ENCODE measurements at places on chromosomes 16 and 17.

DNA sequence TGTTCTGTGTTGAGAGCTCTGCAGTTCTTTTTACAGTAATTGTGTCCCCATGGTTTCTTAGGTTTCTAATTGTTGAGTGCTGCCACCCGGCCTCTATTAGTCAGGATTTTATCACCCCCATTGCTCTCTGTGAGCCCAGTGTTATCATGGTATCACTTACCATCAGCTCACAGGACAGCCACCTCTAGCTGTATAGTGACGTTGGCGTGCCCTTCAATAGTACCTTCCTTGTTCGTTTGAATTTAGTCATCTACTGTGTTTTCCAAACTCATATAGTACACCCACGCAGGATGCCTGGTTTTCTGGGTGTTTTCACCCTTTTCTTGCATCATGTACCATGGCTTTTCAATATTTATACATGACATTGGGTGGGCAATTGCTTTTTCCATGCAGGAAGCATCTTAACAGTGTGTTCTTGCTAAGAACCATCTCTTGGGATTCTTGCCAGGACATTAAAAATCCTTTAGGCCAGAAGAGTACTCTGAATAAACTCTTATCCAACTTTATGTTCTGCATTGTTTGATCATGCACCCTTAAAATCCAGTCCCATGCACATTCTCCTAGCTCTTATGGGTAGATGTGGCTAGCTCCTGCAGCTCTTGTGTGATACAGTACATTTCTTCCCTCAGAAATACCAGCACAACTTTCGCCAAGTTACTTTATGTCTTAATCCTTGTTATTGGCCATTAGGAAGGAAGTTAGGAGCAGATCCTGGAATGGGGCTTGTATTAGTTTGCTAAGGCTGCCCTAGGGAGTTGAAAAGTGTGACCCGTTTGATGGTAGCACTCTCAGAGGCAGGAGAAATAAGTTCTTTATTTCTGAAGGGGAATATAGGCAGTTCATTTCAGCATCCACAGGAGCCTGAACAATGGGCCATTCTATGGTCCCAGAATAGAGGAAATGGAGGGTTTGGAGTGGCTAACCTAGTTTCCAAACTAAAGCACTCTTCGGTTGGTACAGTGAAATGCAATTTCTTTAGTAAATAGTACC is 11.3 kb upstream of the ABCA10 start:
- no peaks in the 10 kb centered on the region for H3K4me1 ChIP-seq
- H3K27me3 ChIP-seq = no peaks in the 10 kb centered on the region
- H3K27ac ChIP-seq = no peak overlapping the region

- H3K4me3 ChIP-seq = no peak overlapping the region
- H3K27ac ChIP-seq = no peak overlapping the region
- H3K36me3 ChIP-seq = peaks cover 3% of the 10 kb centered on the region
- no peaks in the 10 kb centered on the region for H3K4me1 ChIP-seq
Measured at GRCh38 chr16:2095315-2095853, 40.3 kb downstream of the PKD1 start.

DNA sequence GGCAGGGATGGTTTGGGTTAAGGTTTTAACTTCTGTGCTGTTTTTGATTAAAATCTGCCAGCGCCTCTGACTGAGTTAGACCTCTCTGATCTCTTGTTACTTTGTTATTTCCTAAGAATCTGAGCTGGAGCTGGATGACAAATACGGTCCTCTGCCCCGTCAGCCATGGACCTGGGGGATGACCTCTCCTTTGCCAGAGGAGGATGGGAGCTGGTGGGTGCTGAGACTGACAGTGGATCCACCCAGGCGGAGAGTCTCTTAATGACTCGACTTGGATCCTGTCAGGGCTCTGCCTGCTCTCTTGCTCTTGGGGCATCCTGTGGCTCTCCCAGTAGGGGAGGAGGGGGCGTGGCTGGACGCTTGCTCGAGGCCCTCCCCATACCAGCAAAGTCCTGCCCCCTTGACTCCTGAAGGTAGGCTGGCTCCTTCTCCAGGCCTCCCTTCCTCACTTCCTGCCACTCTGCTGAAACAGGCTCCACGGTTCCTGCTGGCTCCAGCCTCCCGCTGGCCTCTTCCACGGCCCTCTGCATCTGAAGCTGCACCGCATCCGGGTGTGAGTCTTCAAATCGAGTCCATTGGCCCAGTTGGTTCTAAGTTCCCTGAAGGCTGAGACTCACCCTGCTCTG is 24.8 kb upstream of the MAP3K14 start:
- no peak overlapping the region for H3K4me3 ChIP-seq
- no peak for DNase-seq
- no peak overlapping the region for H3K27ac ChIP-seq
- H3K27me3 ChIP-seq = no peaks in the 10 kb centered on the region

GRCh38 chr17:5840811-5841446 is 229.2 kb upstream of the WSCD1 start:
- DNase-seq = no peak
- H3K4me3 ChIP-seq = no peak overlapping the region

DNA sequence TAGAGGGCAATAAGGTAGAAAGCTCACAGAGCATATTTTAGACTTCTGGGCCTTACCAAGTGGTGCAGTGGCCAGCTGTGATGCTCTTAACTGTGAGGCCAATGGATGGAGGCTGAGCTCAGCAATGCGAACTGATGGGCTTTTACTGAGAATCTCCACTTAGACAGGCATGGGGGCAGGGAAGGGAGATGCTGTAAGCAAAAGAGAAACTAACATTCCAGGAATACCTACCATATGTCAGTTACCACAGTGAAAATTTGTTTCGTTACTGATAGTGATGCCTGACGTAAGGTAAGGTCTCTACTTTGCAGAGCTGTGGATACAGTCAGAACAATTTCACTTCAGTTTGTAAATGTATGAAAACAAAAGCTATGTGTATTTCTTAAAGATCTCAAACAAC is 250.6 kb upstream of the ZFHX3 start:
- no peak overlapping the region for H3K27ac ChIP-seq
- no peaks in the 10 kb centered on the region for H3K27me3 ChIP-seq
- no peak overlapping the region for H3K4me3 ChIP-seq
- DNase-seq = no peak
- H3K4me1 ChIP-seq = no peaks in the 10 kb centered on the region
- H3K36me3 ChIP-seq = no peaks in the 10 kb centered on the region

- DNase-seq = no peak
- H3K27me3 ChIP-seq = no peaks in the 10 kb centered on the region
- peaks cover 67% of the 10 kb centered on the region for H3K4me1 ChIP-seq
- H3K36me3 ChIP-seq = peaks cover under 1% of the 10 kb centered on the region
- peak overlapping the region; percentile 54 for H3K27ac ChIP-seq
- H3K4me3 ChIP-seq = peak overlapping the region; percentile 21
Measured at GRCh38 chr17:39793301-39793872, 55.6 kb downstream of the GRB7 start.

DNA sequence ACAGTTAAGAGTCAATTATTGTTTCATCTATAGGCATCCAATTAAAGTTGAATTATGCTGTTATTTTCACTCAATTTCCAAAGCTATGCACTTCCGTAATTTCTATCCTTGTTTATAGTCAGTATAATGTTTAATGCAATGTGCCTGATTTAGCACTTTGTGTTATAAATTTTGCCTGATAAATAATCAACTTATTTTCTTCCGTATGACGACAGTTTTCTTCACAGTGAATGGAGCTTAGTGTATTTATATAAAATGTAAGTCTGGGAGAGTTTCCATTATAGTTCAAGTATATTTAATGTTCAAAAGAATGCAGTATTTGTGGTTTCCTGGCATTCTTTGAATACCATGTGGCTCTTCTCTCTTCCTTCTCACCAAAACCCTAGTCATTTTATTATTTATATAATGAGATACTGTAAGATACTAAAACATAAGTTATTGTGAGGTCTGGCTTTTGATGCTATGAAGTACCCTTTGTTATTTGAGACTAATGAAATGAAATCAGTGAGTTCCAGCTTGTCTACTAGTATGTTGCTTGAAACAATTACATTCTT is 240.6 kb downstream of the PRKCA start:
- DNase-seq = no peak
- H3K27ac ChIP-seq = no peak overlapping the region
- H3K4me3 ChIP-seq = no peak overlapping the region
- H3K27me3 ChIP-seq = no peaks in the 10 kb centered on the region
- H3K4me1 ChIP-seq = peaks cover 60% of the 10 kb centered on the region
- no peaks in the 10 kb centered on the region for H3K36me3 ChIP-seq

GRCh38 chr17:75341784-75342486 is 52.7 kb upstream of the SLC25A19 start:
- DNase-seq = no peak
- no peaks in the 10 kb centered on the region for H3K27me3 ChIP-seq
- peaks cover 94% of the 10 kb centered on the region for H3K4me1 ChIP-seq
- no peak overlapping the region for H3K4me3 ChIP-seq
- no peaks in the 10 kb centered on the region for H3K36me3 ChIP-seq

DNA sequence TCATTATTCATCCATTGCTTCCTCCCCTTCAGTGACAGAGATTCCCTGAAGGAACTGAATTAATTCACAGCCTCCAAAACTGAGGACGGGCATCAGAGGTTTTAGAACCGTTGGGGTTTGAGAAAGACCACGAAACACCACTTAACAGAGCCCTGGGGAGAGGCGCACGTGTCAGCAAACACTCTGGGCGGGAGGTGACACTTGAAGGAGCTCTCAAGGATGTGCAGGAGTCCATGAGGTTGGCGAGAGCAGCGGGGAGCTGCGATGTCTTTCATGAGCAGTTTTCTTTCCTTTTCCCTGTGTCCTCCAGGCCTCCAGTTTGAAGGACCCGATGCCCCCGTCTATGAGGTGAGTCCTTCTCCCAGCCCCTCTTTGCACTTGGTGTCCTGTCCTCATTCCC is 23.7 kb downstream of the B4GALNT2 start:
- DNase-seq = no peak
- H3K27me3 ChIP-seq = peaks cover 4% of the 10 kb centered on the region

DNA sequence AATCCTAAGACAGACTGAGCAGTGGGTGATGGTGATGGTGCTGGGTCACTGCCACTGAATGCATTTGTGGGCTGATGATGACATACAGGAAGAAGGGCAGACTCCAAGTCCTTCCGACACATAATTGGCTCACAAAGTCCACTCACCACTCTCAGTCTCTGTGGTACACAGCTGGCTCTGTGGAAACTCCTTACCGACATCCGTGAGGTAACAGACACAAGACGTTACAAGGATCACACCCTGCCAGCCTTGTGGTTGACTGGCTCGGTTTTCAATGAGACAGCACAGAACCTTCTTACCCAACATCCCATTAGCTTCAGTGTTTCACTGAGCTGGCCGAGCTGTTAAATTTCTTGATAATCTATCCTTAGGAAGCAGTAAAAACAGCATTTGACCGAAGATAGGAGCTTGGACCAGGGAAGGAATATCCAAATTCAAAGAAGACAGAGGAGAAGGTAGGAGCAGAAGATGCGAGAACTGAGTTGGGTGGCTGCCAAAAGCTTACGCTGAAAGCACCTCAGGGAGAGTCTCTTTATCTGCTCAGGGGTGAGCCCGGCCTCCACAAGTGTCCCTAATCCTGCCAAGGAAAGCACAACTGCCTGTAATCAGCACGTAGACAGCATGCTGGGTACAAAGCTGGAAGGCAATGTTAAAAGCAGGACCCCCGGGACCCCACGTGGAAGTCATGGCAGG is 5.5 kb upstream of the MXRA7 start:
- no peak overlapping the region for H3K4me3 ChIP-seq
- peaks cover 37% of the 10 kb centered on the region for H3K4me1 ChIP-seq
- no peaks in the 10 kb centered on the region for H3K27me3 ChIP-seq
- peak overlapping the region; percentile 53 for H3K27ac ChIP-seq
- peaks cover 63% of the 10 kb centered on the region for H3K36me3 ChIP-seq

DNA sequence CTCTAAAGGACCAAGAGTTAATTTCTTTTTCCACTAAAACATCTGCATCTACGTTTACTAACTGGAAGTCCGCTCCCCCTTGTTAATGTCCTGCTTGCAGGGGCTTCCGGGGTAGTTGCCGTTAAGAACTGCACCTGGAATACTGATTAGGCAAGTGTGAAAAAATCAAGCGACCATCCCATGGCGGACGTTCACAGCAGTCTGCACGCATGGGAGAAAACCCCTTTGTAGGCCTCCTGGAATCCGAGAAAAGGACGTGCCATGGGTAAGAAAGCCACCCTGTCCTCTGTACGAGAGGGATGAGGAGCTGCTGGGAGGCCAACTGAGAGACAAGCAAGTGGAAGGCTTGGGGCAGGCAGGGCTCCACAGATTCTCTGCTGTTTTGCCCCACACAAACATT is 14.9 kb downstream of the SNN start:
- H3K4me3 ChIP-seq = no peak overlapping the region
- H3K27me3 ChIP-seq = no peaks in the 10 kb centered on the region
- DNase-seq = no peak
- no peak overlapping the region for H3K27ac ChIP-seq
- H3K4me1 ChIP-seq = peaks cover 36% of the 10 kb centered on the region

- no peak overlapping the region for H3K27ac ChIP-seq
- H3K27me3 ChIP-seq = no peaks in the 10 kb centered on the region
- no peaks in the 10 kb centered on the region for H3K4me1 ChIP-seq
- DNase-seq = no peak
Measured at GRCh38 chr17:725746-726145, 6.7 kb upstream of the TLCD3A start.

GRCh38 chr16:28607116-28607623 is 2.7 kb downstream of the SULT1A1 start:
- H3K4me1 ChIP-seq = no peaks in the 10 kb centered on the region
- H3K4me3 ChIP-seq = no peak overlapping the region
- no peak overlapping the region for H3K27ac ChIP-seq
- H3K36me3 ChIP-seq = no peaks in the 10 kb centered on the region
- no peaks in the 10 kb centered on the region for H3K27me3 ChIP-seq
- DNase-seq = no peak

DNA sequence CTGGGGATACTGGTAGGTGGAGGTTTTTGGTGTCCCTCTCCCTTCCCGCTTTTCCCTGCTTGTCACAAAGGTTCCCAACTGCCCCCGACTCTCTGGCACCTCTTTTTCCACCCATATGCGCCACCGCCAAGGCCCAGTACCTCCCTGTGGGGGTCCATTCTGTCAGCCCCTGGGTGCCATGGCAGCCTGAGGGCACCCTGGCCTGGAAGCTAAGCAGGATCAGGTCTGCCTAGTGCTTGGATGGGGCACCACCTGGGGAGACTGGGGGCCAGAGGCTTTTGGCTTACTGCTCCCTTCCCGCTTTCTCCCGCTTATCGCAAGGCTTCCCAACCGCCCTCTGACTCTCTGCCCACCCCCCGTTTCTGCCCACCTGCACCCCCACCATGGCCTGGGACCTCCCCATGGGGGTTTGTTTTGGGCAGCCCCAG is 2286.4 kb downstream of the TP53TG3F start:
- H3K36me3 ChIP-seq = no peaks in the 10 kb centered on the region
- no peak overlapping the region for H3K27ac ChIP-seq
- DNase-seq = no peak
- no peaks in the 10 kb centered on the region for H3K4me1 ChIP-seq

- no peak overlapping the region for H3K27ac ChIP-seq
- DNase-seq = no peak
- H3K4me3 ChIP-seq = no peak overlapping the region
- H3K4me1 ChIP-seq = peaks cover 4% of the 10 kb centered on the region
Measured at GRCh38 chr16:74874912-74875546, 100.4 kb upstream of the FA2H start.

GRCh38 chr16:55477736-55478135 is 1.3 kb upstream of the MMP2 start:
- no peak overlapping the region for H3K4me3 ChIP-seq
- no peaks in the 10 kb centered on the region for H3K4me1 ChIP-seq
- H3K27me3 ChIP-seq = peaks cover 3% of the 10 kb centered on the region
- no peaks in the 10 kb centered on the region for H3K36me3 ChIP-seq
- DNase-seq = no peak

GRCh38 chr16:48433116-48433849 is 48.1 kb upstream of the SIAH1 start:
- H3K4me1 ChIP-seq = no peaks in the 10 kb centered on the region
- no peak overlapping the region for H3K4me3 ChIP-seq
- H3K36me3 ChIP-seq = no peaks in the 10 kb centered on the region

Measured in CD4-positive, alpha-beta memory T cell (primary cell).